ENCODE measurements at places on chromosomes 5 and 9.

DNA sequence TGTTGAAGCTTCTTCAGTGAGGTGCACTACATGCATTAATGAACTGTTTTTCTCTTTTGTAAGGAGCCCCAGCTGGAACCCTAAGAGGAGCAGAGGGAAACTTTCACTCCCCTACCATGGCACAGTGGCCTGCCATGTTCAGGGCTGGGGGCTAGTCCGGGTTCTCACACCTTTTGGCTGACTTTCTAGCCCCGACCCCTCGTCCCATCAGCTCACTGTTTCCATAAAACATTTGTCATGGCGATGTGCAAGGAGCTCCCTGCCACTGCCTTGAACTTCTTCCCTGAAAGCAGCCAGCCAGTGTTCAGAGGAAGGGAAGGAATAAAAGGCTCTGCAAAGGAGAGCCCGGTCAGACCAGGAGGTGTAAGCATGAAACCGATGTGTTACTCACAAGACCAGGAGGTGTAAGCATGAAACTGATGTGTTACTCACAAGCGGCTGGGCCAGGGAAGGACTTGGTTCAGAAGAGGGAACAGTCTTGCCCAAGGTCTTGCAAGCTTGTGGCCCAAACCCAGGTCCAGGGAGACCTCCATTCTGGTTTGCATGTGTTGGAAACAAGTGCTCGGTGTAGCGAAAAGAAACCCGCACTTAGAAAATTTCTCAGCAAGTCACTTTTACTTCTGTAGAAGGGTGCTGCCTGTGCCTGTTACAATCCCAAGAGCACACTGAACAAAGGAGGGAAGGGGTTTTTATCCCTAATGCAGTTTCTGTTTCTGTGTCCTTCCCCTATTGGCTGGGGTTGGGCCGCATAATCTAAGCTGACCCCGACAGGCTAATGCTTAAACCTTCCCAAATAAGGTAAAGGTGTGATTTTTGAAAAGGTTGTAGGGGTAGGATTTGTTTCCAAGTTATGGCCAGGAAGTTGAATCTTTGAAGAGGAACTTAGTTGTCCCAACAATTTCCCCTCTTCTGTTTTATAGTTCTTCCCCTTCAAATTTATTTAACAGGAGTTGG is 3.4 kb upstream of the ABO start:
- DNase-seq, result no peak

- DNase-seq, result no peak
These were observed at the start of gene RANBP17 for GRCh38 chr5:170861917-170862766. RANBP17 (plus strand) TSS chr5:170862018.

DNA sequence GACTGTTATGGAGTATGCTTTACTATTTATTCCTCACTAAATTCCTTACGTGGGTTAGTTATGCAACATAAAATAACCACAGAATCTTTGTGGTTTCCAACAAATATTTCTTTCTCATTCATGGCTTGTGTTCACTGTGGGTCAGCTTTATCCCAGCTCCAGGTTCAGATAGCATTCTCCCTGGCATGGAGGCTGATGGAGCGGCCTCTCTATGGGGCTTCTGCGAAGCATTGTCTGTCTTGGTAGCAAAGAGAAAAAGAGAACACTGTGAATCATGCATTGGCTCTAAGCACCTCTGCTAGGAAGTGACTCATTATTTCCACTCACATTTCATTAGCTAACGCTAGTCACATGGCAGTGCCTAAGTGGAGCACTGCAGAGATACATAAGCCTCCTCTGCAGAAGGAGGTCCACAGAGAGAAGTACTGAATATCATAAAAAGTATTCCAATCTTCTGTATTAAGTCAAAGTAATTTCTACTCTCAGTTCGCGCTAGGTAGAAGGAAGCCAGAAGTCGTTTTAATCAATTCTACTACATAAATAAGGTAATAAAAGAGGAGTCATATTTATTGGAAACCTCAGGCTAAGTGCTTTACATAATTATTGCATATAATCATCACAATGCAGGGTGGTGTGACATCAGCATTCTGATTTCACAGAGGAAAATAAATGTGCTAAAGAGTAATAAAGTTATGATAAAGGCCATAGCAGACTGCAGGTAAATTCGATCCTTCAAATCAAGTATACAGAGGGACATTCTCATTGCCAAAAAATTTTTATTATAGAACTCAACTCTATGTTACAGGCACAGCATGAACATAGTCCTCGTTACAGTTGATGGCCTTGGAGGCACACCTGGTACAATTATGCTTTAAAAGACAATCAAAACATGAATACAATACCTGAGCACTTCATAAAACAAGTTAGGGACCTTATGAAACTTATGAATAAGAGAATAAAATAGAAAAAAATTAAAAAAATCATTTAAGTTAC is 531.1 kb downstream of the CETN3 start:
- no peak for DNase-seq

DNA sequence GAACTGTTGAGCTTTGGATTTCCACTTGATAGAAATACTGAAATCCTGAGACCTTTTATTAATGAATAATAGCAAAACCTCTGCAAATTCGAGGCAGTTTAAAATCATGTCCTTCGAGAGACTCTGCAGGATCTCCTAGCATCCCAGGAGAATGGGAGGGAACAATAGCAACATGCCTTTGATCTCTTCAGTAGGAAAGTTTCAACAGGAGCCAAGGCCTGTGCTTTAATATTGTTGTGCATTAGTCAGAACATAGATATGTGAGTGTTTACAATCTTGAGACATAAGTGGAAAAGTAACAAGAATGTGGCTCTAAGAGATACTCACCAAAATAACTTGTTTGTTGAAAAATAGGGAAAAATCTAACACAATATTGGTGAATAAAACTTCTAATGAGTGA is 83.3 kb upstream of the LHFPL2 start:
- no peak for DNase-seq

DNA sequence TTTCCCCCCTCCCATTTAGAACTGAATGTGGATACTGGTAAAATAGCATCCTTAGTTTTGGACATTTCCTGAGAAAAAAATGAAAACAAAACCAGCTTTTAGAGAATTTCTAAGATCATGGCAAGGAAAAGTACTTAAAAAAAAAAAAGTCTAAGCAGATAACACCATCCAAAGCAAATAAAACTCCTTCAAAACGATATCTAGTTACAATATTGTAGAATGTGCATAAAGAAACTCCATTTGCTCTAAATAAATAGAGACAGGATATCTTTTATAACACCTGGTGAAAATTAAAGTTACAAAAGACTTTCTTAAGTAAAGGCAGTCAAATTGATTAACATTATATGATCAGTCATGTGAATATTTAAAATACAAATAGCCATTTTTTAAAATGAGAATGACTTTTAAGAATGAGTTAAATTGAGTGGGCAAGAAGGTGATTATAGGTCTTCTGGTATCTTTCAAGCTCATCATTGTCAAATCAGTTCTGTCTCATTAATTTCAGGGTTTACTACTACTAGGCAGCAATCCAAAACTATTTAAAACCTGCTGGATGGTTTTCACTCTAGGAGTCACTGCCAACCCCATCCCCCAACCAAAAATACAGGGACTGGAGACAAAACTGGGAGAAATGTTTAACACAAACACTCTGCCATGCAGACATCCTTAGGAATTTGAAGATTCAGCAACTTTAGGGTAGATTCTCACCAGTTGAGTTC is 382.6 kb downstream of the ADGRV1 start:
- no peak for DNase-seq

- DNase-seq, result no peak
These were observed 41.3 kb upstream of the LPCAT1 start for GRCh38 chr5:1564824-1565736.

DNA sequence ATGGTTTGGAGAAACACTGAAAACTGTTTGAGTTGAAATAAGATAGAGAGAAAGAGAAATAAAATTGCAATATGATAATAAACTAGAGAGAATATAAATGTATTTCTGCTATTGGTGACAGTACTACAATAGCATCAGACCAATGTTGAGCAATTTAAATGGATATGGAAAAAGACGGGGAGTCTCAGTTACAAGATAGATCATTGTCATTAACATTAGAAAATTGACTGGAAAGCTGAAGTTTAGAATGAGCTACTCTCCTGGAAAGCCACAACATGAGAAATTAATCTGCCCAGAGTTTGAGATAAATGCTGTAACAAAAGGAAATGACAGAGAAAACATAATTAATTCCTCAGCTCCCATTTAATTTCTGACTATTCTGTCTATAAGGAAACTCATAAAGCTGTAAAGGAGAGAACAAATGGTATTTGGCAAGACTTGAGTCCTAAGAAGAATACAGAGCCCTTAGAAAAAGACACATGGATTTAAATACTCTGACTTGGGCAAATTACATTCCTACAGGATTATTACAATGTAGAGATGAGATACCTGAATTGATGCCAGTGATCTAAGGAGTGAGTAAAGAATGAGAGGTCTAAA is 624.5 kb upstream of the CHD1 start:
- DNase-seq, result no peak

DNA sequence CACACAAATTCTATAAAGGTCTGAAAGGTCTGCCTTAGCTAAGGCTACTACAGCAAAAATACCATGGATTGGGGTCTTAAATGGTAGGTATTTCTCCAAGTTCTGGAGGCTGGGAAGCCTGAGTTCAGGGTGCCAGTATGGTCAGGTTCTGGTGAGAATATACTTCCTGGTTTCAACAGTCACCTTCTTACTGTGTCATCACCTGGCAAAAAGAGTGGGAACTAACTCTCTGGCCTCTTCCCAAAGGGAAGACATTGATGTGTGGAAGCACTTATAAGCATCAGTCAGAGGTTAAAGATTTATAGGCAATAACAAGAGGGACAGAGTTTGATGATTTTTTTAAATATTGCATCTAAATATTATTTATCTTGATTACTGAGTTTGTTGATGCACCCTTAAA is 53.0 kb downstream of the ZNF622 start:
- DNase-seq, result no peak

DNA sequence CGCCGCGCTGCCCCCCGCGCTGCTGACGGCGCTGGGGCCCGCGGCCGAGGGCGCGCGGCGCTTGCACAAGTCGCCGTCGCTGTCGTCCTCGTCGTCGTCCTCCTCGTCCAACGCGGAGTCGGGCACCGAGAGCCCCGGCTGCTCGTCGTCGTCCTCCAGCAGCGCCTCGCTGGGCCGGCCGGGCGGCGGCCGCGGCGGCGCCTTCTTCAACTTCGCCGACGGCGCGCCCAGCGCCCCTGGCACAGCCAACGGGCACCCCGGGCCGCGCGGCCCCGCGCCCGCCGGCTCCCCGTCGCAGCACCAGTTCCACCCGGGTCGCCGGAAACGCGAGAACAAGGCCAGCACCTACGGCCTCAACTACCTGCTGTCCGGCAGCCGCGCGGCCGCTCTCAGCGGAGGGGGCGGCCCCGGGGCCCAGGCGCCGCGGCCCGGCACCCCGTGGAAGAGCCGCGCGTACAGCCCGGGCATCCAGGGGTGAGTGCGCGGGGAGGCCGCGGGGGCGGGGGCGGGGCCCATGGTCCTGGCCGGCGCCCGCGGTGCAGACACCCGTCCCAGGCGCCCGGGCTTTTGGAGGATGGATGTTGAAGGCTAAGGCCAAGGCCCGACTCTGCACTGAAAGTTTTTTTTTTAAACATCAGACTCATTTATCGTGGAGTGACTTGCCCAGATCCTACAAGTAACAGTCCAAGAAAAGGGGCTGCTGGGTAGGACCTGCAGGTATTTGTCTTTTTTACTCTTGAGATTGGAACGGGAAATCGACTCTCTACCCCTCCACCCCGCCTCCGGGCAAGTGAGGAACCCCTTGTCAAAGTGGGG is 1.2 kb downstream of the TENT4A start:
- peak; percentile 22 for DNase-seq

DNA sequence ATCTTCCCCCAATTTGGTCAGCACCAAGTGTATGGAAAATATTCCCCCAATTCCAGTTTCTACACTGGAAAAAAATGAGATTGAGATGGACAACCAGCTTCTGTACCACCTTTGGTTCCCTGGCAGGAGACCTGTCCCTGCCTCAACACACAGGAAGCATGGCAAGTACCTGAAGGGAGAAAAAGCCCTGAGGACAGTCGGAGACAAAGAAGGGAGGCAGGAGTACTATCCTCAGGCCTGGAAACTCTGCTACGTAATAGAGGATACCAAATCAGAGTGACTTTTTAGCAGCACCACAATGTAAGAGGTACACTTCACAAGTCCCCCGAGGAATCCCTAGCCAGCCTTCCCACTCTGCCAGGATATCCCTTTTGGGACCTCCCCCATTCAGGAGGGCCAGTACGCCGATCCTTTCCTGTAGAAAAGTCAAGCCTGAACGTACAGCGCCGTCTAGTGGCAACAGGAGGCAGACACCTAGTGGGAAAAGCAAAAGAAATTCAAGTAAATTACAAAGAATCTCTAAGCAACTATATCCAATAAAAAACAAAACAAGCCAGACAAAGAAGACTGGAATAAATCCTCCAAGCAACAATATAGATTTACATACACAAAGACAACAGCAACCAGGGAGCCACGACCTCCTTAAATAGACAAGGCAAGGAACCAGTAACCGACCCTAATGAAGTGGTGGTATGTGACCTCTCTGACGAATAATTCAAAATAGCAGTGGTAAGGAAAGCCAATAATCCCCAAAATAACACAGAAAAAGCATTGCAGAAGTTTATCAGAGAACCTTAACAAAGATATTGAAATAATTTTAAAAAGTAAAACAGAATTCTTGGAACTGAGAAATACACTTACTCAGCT is 63.3 kb upstream of the SLCO6A1 start:
- DNase-seq, result peak; percentile 9

DNA sequence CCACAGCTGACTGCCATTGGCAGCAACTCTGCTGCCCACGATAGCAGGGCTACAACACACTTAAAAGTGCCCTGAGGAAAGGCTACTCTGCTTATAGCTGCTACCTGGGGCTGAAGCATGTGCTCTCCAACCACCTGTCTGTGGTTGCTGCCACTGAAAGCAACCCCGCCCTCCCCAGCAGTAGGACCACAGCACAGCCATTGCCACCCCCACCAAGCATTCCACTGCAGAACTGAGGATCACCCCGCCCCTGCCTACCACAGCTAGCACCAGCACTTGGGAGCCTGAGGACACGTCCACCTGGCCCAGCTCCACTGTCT is 85.8 kb downstream of the LPAR1 start:
- no peak for DNase-seq

DNA sequence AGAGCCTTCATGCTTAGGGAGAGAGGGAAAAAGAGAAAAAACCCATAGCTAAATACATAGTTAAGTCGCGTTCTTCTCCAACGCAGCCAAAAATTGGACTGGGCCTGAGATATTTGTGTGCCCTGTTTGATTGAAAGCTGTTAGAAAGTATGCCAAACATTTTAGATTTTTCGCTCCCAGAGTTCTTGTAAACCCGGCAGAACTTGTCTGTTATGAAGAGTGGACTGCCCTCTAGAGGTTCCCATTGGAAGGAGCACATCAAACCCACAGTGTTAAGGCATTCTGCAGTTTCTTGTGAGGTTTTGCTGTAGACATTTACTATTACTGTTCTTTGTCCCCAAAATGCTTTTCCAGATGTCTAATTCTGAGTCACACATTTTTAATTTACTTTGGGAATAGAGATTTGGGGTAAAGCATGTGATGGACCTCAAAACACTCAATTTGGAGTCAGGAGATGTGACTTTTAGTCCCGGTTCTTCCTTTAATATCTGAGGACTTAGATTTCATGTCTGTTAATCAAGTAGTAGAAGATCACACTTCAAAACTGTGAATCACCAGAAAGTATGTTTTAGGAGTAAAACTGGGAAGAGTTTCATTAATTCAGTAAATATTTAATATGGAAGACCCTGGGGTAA is 96.6 kb downstream of the PCSK1 start:
- DNase-seq, result peak; percentile 19
